Urinary bladder (tissue), 4 donors: ENCODE measurements at places on chromosomes 13 and 19. TPM values are rescaled to one million over a fixed set of nuclear protein-coding genes. Genes with fewer than 3 reads are reported as not detected.

C1QTNF9B gene
- 0.49 TPM for polyA plus RNA-seq

THSD1 gene
- polyA plus RNA-seq = 7.3 TPM

TEX29 gene
- 0.32 TPM for polyA plus RNA-seq

MEDAG gene
- 12.7 TPM for polyA plus RNA-seq

LIN37 gene
- polyA plus RNA-seq = 18.8 TPM

MUC16 gene
- not detected for polyA plus RNA-seq

KLF1 gene
- 0.08 TPM for polyA plus RNA-seq

SIGLEC6 gene
- 1.4 TPM for polyA plus RNA-seq

TNFSF9 gene
- 0.91 TPM for polyA plus RNA-seq

TLE6 gene
- polyA plus RNA-seq = 2.4 TPM

ZNF610 gene
- 2.2 TPM for polyA plus RNA-seq

SHISA7 gene
- 0.05 TPM for polyA plus RNA-seq

GFY gene
- polyA plus RNA-seq = not detected

PPFIA3 gene
- 12.2 TPM for polyA plus RNA-seq

LRG1 gene
- 4.6 TPM for polyA plus RNA-seq

TIMM29 gene
- polyA plus RNA-seq = 19.7 TPM

KASH5 gene
- polyA plus RNA-seq = not detected

FAM216B gene
- not detected for polyA plus RNA-seq

CERS1 gene
- 2.2 TPM for polyA plus RNA-seq

MTMR6 gene
- 17.6 TPM for polyA plus RNA-seq

NLRP9 gene
- polyA plus RNA-seq = not detected

ZFP30 gene
- 4.5 TPM for polyA plus RNA-seq

KLK10 gene
- polyA plus RNA-seq = 0.33 TPM

MPHOSPH8 gene
- 34.3 TPM for polyA plus RNA-seq

SIGLEC5 gene
- polyA plus RNA-seq = 0.47 TPM

FREM2 gene
- polyA plus RNA-seq = 0.18 TPM

ZNF836 gene
- 6.7 TPM for polyA plus RNA-seq

LIM2 gene
- not detected for polyA plus RNA-seq

ZNF181 gene
- 17.0 TPM for polyA plus RNA-seq

CCDC194 gene
- not detected for polyA plus RNA-seq

MRPL54 gene
- 61.9 TPM for polyA plus RNA-seq

PPP1R13L gene
- polyA plus RNA-seq = 28.1 TPM

ICAM4 gene
- 1.4 TPM for polyA plus RNA-seq

NLRP7 gene
- not detected for polyA plus RNA-seq

IGSF23 gene
- polyA plus RNA-seq = not detected

KIRREL2 gene
- not detected for polyA plus RNA-seq

FBXO17 gene
- polyA plus RNA-seq = 34.7 TPM

DCT gene
- polyA plus RNA-seq = 0.15 TPM

CPAMD8 gene
- polyA plus RNA-seq = 4.5 TPM

PNMA8A gene
- polyA plus RNA-seq = 16.3 TPM

GNA15 gene
- 9.6 TPM for polyA plus RNA-seq

RASL11A gene
- polyA plus RNA-seq = 44.4 TPM

CADM4 gene
- 13.3 TPM for polyA plus RNA-seq

PCDH20 gene
- 0.99 TPM for polyA plus RNA-seq

ZNF578 gene
- 2.0 TPM for polyA plus RNA-seq

ZNF17 gene
- 6.1 TPM for polyA plus RNA-seq

RNF225 gene
- polyA plus RNA-seq = 0.11 TPM

MEGF8 gene
- polyA plus RNA-seq = 19.8 TPM

CEACAM4 gene
- polyA plus RNA-seq = 1.6 TPM
